CD4-positive, alpha-beta memory T cell (primary cell): ENCODE measurements at places on chromosomes 1 and 21. TPM values are rescaled to one million over a fixed set of nuclear protein-coding genes. Genes with fewer than 3 reads are reported as not detected.

DNA sequence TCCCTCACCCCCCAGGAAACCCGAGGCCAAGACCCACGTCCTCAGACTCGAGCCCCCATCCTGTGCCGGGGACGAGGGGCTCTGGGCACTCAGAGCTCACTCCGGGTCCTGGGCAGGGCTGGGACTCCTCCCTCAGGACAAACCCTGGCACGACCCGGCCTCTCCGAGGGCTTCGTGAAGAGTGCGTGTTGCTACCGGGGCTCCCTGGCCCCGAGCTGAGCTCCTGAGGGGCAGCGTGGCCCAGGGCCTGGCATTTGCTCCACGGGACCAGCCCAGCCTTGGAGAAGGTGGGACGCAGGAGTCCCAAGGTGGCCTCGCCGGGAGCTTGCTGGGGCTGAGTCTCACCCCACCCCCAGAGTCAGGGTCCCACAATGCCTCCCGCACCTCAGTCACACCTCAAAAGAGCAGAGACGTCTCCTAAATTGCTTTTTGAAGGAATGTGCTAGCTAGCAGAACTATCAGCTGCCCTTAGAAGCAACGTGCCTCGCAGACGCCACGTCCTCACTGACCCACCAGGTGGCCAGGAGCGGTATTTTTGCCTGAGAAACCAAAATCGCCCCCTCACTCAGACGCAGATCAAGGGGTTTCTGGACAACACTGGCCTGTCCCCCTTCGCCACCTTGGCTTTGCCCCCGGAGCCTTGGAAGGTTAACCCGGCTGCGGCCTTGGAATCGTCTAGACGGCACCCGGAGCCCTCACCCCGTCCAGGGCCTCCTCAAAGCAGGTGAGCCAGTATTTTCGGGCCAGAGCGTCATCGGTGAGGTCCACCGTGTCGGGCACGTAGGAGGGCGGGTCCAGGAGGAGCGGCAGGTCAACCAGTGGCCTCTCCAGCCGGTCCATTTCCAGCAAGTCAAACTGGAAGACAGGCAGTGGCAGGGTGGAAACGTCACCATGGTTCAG is 11.3 kb downstream of the PANK4 start:
- DNase-seq: no peak

- peak; percentile 46 for DNase-seq
Measured at GRCh38 chr1:150613061-150613920, 16.1 kb downstream of the ENSA start.

DNA sequence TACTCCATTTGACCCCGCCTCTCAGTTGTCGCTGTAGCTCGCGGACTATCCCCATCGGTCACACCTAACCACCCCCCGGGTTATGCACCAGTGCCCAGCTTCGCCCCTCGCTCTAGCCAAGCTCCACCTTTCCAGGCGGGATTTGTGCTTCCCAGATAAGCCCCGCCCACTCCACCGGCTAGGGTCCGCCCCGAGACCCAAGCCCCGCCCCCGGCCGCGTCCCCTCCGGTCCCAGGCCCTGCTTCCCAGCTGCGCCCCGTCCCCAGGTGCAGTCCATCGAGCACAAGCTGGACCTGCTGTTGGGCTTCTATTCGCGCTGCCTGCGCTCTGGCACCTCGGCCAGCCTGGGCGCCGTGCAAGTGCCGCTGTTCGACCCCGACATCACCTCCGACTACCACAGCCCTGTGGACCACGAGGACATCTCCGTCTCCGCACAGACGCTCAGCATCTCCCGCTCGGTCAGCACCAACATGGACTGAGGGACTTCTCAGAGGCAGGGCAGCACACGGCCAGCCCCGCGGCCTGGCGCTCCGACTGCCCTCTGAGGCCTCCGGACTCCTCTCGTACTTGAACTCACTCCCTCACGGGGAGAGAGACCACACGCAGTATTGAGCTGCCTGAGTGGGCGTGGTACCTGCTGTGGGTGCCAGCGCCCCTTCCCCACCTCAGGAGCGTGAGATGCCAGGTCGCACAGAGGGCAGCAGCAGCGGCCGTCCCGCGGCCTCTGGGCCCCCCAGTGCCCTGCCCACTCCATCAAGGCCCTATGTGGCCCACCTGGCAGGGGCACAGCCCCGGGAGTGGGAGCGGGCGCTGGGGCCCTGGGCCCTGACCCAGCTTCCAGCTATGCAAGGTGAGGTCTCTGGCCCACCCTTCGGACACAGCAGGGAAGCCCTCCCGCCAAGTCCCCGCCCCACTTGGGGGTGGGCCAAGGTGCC is 23.9 kb downstream of the CITED4 start:
- DNase-seq: no peak

GRCh38 chr1:7478142-7478790 is 292.8 kb upstream of the VAMP3 start:
- no peak for DNase-seq

GRCh38 chr1:204278958-204279357 is 65.2 kb upstream of the GOLT1A start:
- DNase-seq: no peak

DNA sequence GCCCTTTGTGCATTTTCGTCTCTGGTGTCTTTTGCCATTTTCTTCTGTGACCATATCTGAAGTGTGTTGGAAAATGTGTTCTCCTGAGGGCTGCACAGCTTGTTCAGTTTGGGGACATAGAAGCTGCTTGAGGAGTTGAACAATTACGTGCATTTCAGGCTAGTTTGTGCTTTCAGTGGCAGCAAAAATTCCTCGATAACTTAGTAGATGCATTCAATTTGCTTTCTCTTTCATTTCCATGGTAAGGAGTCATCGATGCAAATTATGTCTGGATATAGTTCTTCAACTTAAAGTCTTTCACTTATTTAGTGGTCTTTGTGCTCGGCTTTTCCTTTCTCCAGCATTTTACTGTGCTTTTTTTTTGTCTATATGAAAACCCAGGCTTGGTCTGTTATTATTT is 441.5 kb downstream of the PLA2G4A start:
- no peak for DNase-seq

DNA sequence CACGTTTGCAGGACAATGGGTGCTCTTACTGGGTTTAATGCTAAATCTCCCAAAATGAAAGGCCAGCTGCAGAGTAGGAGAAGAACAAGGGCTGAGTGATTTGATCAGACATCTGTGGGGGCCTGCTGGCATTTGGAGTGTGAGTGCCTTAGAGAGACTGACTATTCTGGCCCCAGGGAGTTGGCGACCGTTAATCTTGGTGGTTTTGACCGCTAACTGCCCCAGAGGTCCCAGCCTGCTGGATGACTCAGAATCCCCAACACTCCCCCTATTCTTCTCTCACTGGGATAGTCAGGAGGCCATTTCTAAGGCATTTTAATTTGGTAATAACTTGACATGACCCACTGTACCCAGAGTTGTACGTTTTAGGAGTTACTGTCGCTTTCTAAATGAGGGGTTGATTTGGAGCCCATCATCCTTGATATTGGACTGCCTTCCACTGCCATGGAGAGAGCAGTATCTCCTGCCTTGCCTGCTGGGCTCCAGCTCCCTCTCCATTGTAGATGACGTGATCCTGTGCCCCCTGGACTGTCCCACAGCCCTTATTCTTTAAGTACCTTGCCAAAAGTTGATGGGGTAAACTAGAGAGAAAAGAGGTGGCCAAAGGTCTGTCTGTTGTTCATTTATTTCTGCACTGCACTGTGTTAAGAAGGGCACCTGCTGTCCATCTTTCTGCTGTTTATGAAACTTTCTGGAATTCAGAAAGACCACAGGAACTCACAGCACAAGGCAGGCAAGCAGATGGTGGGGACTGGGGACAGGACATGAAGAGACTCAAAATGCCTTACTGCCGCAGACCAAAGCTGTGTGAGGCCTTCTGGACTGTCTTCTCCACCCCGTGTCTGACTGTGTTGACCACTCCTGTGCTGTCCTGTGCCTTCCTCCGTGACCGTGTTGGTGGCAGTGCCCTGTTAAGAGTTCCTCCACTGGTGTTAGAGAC is 98.2 kb upstream of the ARTN start:
- no peak for DNase-seq

Gene LRRC71
- total RNA-seq: not detected

Gene EXOSC10
- 84.4 TPM for total RNA-seq

Gene OR4F29
- total RNA-seq: not detected

Gene PROK1
- total RNA-seq: not detected

Gene SLC44A5
- total RNA-seq: 3.3 TPM
